ENCODE measurements at places on chromosomes 7 and 10.

DNA sequence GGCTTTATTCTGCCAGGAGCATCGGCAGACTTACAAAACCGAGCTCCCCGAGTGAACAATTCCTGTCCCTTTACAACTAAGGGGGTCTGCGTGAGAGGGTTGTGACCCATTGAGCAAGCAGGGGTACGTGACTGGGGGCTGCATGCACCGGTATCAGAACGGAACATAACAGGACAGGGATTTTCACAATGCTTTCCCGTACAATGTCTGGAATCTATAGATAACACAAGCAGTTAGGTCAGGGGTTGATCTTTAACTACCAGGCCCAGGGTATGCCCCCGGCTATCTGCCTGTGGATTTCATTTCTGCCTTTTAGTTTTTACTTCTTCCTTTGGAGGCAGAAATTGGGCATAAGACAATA lies 38.1 kb upstream of the GSDME start:
- no peak for DNase-seq

DNA sequence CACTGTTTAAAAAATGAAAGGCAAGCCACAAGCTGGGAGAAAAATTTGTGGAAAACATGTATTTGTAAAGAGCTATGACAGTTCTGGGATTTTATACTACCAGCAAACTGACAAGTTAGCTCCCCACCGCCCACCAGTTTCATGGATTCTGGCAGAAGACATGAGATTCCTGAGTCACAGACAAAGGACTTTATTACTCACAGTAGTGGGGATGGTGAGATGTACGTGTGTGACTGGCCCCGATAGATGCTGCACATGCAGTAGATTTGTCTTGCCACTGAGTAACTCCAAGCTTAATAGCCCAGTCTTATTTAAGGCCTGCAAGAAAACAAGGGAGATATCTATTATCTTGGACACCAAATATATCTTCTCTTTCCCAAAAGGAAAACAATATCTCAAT lies 281.7 kb downstream of the AHR start:
- no peak for DNase-seq

DNA sequence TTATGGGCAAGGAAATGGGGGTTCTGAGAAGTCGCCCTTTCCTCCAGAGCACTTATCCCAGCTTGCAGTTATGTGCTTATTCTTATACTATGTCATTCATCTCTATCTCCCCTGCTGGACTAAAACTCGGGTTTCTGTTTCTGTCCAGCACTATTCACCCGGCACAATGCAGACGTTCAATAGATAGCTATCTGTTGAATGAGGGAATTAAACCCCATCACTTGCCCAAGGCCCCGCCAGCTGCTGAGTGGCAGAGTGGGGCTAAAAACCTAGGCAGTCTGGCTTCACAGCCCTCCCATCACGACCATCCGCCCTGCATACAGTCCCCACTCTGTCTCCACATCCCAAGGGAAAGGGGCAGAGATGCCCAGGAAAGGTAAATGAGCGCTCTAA lies 5.4 kb downstream of the SLIT1 start:
- no peak for DNase-seq

DNA sequence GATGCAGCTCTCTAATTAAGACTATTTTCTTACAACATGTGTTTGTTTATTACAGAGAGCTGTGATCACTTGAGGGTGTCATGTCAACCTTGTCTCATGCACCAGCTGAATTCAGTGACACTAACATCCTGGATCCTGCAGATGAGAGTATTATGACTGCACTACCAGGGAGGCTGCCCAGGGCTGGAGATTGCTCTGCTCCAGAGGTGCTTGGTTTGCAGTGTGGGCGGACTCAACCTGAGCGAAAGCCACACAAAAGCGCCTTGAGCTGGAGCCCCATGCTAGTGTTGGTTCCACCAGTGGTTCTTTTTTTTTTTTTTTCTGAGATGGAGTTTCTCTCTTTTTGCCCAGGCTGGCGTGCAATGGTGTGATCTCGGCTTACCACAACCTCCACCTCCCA lies 33.8 kb upstream of the ATXN7L1 start:
- DNase-seq: no peak

GRCh38 chr10:44863344-44864047 lies 47.6 kb upstream of the TMEM72 start:
- DNase-seq: no peak

- DNase-seq: no peak
Observed at GRCh38 chr10:76281659-76282058, 850.2 kb downstream of the LRMDA start.

- DNase-seq: no peak
Observed at GRCh38 chr7:155797262-155798250, 14.7 kb downstream of the SHH start.

GRCh38 chr7:131654668-131655326 lies 98.4 kb upstream of the PODXL start:
- peak; percentile 80 for DNase-seq

DNA sequence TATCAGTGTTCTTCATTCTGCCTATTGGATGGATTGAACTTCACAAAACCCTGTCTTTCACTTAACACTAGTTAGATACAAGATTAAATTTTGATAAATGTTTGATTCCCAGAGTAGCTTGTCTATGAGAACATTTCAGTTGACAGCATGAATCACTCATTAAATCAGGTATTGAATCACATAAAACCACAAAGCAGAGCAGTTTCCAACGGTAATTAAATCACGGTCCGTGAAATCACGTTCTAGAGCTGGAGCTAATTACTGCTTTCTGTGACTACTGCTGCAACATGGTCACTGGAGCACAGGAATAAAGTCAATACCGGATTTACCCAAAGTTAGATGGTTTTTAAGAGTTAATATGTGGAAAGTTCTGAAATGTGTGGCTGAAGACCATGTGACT lies 257.8 kb upstream of the PCDH15 start:
- no peak for DNase-seq

GRCh38 chr7:25863005-25863728 lies 288.8 kb upstream of the NFE2L3 start:
- peak; percentile 27 for DNase-seq

GRCh38 chr7:92589056-92589455 lies 1.1 kb downstream of the FAM133B start:
- DNase-seq: no peak

- DNase-seq: peak; percentile 73
Observed at GRCh38 chr7:139118234-139118804, 8.8 kb upstream of the ZC3HAV1 start.

- no peak for DNase-seq
Observed at GRCh38 chr10:80158126-80158525, 25.6 kb downstream of the PLAC9 start.

DNA sequence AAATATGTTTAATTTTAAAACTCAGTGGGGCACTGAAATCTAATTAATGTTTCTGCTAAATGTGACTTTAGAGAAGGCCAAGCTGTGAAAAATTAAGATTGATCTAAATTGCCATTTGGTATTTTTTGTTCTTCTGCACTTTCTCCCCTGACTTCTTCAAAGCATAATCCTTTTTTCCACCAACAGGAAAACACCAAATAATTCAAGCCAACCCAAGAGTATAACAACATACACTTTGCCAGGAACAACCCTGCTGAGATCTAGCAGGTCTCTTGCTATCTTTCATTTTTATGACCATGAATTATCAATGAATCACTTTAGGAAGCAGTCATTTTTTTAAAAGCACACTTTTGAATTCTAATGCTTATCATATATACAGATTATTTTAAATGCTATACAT lies 100.1 kb downstream of the USP6NL start:
- no peak for DNase-seq
